ENCODE measurements at places on chromosomes 16 and 17.
A peak's percentile ranks its signal among the peaks of the same experiment; 100 is the strongest.

- no peak for DNase-seq
Observed at GRCh38 chr16:87489434-87490045, 3.3 kb downstream of the ZCCHC14 start.

DNA sequence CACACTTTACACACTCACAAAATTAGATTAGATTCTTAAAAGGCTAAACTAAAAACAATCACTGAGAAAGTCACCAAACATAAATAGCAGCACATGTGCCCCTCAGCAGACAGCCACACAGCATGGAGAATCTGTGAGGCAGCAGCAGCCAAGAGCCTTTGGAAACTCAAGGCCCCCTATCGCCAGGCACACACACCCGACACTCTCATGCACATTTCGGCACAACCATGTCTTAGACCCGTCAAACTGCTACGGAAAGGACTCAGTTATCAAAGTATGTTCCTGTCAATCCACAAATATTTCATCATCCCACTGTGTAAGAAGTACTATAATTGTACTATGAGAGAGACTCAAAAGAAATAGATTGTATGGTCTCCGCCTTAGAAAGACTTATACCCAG, 20.9 kb downstream of the UBE2O start:
- no peak for DNase-seq

- DNase-seq: no peak
Observed at GRCh38 chr17:37016780-37017179, 68.0 kb downstream of the AATF start.

DNA sequence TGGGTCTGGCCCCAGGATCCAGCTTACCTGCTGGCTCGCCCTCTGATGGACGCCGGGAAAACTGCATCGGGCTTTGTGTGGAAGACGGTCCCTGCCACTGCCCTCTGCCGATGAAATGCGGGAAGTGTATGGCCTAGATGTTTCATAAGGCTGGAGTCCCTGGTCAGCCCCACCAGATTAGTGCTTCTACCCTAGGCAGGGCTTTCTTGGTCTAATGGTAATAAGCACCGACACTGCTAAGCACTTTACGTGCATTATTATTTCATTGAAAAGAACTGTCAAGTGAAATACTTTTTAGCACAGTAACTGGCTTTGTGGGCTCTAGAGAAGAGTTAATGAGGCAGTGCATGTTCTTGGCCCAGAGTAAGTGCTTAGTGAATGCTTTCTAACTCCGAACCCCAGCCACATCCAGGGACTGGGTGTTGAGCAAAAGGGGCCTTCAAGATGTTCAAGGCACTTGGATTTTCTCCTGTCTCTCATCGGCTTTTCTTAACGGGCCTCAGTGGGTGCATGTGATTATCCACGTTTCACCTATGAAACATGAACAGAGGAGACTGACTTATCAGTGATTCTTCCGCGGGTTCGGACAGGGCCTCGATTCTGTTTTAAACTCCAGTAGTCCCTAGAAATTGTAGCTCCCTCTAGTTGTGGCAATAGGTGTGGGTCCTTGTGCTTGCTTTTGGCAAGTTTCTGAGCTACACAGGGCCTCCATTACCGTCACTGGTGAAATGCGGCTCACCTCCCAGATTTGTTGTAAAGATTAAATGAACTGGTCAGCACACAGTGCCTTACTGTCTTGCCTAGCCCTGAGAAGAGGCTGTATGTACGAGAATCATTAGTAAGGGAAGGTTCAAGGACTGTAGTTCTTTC, 6.6 kb downstream of the TRAF4 start:
- peak; percentile 71 for DNase-seq

GRCh38 chr17:51120357-51120738, 320 bp downstream of the SPAG9 start:
- DNase-seq: no peak

- no peak for DNase-seq
Observed at GRCh38 chr16:49810831-49811230, 45.1 kb downstream of the ZNF423 start.

DNA sequence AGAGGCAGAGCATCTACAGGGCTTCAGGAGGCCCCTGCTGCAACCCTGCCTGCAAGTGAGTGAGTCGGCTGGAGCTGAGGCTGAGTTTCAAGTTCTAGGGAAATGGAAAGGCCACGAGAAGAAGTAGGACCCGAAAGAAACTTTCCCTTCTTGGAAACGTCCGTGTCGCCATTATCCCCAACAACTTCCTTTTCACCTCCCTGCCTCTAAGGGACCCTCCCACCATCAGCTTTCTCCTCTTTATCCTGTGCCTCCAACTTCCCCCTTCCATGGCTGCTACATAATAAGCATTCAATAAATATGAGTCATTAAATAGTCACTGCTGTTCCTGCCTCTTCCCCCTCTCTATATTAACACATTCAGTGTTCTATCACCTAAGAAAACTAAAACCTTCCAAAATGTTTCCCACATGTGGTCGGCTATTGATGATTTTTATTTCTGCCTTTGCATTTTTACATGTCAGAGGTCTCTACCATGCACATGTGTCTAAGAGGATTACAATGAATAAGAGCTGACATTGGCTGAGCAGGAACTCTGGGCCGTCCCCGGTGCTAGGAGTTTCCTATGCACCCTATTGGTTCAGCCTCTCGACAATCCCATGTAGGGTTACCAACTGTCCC, 115.9 kb upstream of the TNRC6C start:
- DNase-seq: no peak

GRCh38 chr17:73011016-73011486, 81.4 kb downstream of the SLC39A11 start:
- DNase-seq: no peak

- DNase-seq: no peak
Observed at GRCh38 chr16:67053767-67054334, 24.9 kb downstream of the CBFB start.

DNA sequence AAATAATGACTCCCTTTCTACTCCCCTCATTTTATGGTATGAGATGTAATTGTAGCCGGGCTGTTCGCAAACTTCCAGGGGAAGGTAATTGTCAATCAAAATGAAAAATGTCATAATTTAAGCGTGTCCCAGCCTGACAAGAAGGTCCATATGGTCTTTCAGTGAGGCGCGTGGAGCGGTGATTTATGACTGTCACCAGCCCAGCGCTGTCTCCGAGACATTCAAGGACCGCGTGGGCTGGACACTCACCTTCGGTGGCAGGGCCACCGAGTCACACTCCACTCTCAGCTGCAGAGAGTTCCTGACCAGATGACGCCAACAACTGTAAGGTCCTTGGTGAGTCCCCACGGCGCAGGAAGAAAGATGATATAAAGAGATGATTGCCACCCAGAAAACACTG, 157.7 kb upstream of the TNRC6C start:
- DNase-seq: no peak

GRCh38 chr17:539766-540165, 174.9 kb downstream of the VPS53 start:
- DNase-seq: no peak

GRCh38 chr16:84513123-84513522, 8.7 kb upstream of the MEAK7 start:
- no peak for DNase-seq

DNA sequence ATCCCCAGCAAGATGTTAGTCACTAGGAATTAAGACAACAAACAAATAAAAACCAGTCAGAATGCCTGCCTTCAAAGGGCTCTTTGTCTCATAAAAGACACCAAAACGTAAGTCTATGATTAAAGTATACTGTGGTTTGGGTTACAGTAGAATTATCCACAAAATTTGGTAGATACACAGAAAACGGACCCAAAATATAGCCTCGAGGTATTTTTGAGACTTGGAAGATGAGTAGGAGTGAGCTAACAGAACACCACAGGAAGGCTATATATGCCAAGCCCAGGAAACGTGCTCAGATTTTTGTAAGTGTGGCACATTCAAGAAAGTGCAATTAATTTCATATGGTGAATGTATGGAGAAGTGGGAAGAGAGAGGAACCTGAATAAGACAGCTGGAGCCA, 831.4 kb downstream of the CDH11 start:
- no peak for DNase-seq

GRCh38 chr16:15915555-15916081, 27.2 kb upstream of the CEP20 start:
- no peak for DNase-seq

GRCh38 chr16:50909831-50910735, 168.2 kb downstream of the CYLD start:
- DNase-seq: no peak

- DNase-seq: no peak
Observed at GRCh38 chr17:7156342-7156940, 22.7 kb downstream of the ASGR1 start.

- DNase-seq: no peak
Observed at GRCh38 chr16:27264151-27264550, 4.4 kb downstream of the NSMCE1 start.

DNA sequence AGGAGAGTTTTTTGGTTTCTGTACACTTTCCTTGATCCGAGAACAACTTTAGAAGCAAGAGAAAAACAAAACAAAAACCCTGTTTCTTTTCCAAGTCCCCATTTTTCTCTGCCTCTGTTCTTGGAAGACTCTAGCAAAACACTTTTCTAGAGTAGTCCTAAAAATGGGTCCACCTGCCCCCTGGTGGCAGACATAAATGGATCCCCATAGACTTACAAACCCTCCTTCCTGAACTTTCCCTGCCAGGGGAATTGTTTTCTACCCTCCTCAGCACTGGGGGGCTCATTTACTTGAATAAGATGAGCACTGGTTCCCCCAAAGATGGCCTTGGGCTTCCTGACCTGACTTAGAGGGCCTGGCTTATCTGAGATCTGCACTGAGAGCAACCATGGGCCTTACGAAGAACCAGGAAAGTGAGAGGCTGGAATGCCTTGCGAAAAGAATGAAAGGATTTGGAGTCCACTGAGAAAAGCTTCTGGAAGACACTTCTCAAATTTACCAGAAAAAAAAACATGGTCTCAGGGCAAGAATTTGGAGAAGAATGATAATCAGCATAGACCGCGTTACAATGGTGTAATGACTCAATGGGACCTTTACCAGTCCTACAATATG, 48.0 kb upstream of the CDYL2 start:
- no peak for DNase-seq

- no peak for DNase-seq
Observed at GRCh38 chr16:51937771-51938170, 609.2 kb downstream of the TOX3 start.

- no peak for DNase-seq
Observed at GRCh38 chr17:8935191-8935590, 30.3 kb downstream of the PIK3R5 start.

DNA sequence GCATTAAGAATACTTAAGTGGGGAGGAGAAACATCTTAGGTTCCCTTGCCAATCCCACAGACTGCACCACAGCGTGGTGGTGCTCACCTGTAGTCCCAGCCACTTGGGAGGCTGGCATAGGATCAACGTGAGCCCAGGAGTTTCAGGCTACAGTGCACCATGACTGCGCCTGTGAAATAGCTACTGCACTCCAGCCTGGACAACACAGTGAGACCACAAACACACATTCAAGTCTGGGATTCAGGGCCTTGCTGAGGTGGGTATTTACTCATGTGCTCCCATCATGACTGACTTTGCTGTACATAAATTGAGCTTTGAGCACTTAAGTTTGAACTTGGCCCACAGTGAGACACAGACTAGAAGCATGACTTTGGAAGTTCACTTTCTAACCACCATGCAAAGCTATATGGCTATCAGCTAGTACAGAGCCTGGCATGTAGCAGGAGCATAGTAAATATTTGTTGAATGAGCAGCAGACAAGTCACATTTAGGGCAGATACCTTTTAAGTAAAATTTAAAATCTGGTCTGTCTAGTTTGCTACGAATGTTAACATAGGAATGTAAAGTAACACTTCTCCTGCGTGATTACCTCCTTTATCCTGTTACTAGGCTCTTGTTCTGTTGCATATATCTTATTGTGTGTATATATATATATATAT, 33.5 kb downstream of the CEP95 start:
- DNase-seq: no peak

Measured in activated CD4-positive, CD25-positive, alpha-beta regulatory T cell (primary cell).